ENCODE measurements at places on chromosomes 5 and 9.

DNA sequence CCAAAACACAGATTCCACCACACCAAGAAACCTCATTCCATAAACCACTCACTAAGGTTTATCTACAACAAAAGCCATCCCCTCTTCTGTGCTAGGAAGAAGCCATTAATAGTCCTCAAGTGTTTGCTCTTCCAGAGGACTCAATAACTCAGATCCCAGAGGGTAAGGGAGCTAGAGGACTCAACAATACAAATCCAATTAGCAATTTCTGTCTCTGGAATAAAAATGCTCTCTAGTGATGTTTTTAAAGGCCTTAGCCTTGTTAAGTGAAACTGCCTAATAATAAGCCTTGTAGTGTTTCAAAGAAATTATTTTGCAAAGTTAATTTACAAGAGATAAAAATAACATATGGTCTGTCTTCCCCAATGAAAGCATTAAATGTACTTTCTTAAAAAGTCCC lies 942.4 kb downstream of the CDH12 start:
- DNase-seq, result no peak

- peak; percentile 12 for DNase-seq
Measured at GRCh38 chr5:133240425-133241091, 188.7 kb downstream of the HSPA4 start.

GRCh38 chr9:113948891-113949570 lies 72.9 kb downstream of the ZNF618 start:
- no peak for DNase-seq

DNA sequence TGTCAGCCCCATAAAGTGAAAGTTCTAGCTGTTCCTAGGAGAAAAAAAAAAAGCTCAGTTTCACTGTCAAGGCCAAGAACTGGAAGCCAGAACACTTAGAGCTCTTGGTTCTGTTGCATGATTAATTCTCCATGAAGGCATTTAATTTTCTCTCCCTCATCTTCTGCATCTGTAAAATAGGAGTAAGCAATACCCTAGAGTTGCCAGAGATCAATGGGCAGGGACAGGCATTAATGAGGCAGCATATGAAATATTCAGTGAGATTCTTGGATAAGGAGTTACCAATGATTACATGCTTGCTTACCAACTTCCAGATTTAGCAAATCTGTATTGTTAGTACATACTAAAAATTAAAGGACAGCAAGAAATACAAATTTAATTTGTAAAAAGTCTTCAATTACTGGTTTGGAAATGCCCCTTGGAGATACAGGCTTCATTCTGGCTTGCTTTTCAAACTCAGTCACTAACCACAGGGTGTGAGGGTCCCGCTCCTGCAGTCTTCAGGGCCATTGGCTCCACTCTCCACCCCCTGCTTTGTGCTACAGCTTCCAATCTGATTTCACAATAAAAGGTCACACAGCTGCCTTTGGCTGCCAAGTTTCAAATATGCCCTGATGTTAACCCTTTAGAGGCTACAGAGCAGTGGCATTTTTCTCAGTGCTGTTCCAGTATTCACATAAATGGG lies 624.6 kb downstream of the BNC2 start:
- no peak for DNase-seq

DNA sequence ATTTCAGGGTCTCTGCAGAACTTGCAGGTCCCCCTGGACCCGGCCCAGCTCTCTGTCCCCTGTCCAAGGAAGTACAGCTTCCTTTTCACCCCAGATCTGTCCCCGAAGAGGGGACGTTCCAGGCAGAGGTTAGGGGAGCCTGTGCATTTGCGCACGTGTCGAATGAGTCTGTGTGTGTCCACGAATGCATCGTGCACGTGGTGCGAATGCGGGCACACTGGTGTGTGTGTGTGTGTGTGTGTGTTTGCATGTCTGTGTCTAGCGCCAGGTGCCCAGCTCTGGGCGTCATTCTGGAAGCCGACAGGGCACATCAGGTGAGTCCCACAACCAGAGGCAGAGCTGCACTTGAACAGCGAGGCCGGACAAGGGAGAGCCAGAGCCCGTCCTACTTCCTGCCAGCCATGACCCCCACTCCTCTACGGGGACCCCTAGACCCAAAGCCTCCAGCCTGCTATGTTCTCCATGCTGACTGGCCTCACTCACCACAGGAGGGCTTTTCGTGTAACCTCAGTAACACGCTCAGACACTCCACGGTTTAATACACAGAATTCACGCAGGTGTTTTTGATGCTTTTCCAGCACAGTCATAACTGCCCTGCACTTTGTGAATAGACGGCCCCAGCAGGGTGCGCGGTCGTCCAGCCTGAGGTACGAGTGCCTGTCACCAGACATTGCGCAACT lies 41.3 kb upstream of the CACNA1B start:
- DNase-seq, result no peak

GRCh38 chr9:93467062-93467416 lies 13.7 kb upstream of the FAM120AOS start:
- DNase-seq, result no peak
